ENCODE measurements at places on chromosomes 3 and 15.

DNA sequence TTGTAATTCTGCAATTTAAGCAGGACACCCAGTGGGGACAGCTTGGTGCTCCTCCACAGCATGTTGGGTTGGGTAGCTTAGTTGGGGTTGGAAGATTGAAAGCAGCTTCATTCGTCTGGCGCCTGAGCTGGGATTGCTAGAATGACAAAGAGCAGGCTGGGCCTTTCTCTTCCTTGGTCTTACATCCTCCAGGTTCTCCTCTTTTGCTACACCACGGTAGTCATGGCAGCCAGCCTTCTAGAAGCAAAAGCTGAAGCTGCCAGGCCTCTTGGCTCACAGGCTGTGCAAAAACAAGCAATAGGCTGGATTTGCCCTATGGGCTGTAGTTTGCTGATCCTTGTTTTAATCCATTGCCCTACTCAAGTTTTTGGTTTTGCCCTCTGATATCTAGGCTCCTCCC, 3.2 kb upstream of the ANXA2 start:
- no peak for DNase-seq

DNA sequence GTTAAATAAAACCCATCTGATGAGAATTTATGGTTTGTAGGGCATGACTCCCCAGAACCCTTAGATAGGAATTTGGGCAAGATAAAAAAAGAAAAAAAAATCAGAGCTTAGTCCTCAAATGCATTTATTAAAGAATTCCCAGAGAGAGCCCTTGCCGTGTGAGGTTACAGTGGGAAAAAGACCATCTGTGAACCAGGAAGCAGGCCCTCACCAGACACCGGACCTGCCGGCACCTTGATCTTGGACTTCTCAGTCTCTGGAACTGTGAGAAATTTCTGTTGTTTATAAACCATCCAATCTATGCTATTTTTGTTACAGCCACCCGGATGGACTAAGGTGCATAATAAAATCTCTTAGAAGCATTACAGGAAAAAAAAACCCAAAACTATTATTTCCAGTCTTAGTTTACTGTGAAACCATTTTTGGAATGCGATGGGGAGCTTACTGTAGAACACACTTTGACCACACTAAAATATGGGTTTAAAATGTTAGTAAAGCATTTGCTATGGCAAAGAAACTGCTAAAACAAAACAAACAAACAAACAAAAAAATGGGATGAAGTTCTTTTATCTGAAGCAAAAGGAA, 72.2 kb downstream of the LEKR1 start:
- DNase-seq = no peak

DNA sequence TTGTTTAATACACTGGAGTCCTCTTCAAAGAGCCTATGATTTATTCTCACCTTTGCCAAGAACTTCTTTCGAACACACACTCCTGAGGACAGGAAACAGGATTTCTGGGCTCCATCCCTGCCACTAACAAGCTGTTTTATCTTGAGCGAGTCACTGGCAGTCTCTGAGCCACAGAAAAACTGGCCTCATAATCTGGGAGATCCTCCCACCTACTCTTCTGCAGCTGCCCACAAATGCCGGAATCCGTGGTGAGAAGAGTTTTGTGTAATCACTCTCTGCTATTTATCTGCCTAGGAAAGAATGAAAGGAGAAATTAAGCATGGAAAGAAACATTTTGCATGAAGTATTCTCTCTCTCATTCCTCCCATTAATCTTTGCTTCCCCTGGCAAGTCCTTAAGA, 172.0 kb upstream of the TRIM42 start:
- DNase-seq = no peak

DNA sequence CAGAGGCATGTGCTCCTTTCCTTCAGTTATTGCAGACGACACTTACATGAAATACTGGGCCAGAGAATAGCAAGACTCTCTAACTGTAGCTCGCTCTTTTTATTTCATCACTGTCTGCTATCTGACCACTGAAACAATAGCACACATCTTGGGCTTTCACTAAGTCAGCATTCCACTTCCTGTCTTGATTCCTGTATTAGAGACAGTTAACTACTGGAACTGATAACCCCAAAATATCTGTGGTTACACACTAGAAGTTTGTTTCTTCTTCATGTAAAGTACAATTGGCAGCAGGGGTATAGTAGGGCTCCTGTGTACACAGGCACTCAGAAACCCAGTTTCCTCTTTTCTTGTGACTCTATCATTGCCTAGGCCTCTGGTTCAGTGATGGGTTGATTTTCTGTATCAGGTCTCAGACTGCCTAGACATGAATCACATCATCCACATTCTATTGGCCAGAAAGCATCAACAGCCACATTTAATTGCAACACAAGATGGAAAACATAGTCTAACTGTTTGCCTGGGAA, 230.2 kb upstream of the CD96 start:
- DNase-seq = no peak

- no peak for DNase-seq
These were observed 363.6 kb downstream of the CLSTN2 start for GRCh38 chr3:140298569-140299070.

All from T-helper 1 cell (primary cell).